NCI-H460 (cell line): ENCODE measurements at places on chromosomes 6 and 20. TPM values are rescaled to one million over a fixed set of nuclear protein-coding genes. Genes with fewer than 3 reads are reported as not detected.
A peak's percentile ranks its signal among the peaks of the same experiment; 100 is the strongest.

C6orf15 gene
- total RNA-seq, result not detected in 2 replicates

GPR6 gene
- not detected in 2 replicates for total RNA-seq

TMEM200A gene
- total RNA-seq, result not detected in 2 replicates

SPTLC3 gene
- total RNA-seq, result 15.7 and 16.1 TPM in 2 replicates

OOEP gene
- not detected in 2 replicates for total RNA-seq

DNA sequence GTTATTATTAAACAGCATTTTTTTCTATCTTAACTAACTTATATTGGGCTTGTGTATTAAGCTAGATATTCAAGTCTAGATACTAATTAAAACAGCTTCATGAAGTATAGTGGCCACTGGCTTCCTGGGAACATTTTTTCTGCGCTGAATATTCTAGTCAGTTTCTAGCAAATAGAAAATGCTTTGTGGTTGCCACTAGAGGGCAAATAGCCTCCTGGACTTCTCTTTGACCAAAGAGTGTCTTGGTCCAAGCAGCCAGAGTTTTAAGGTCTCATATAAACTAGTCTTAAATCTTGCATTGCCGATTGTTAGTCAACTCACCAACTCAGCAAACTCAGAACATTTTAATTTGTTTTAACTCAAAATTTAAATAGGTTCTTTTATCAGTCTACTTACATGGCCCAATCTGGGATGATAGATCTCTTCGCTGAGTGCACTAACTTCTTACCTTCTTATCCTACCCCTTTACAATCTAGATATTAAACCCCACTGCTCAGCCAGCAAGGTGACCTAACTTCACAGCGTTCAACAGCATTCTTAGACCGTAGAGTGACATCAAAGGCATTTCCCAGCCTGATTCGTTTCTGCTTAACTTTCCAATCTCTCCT, 24.6 kb upstream of the ID4 start:
- peak; percentile 30 for DNase-seq

GRCh38 chr20:1015181-1015580, 13.1 kb upstream of the RSPO4 start:
- DNase-seq, result no peak

DNA sequence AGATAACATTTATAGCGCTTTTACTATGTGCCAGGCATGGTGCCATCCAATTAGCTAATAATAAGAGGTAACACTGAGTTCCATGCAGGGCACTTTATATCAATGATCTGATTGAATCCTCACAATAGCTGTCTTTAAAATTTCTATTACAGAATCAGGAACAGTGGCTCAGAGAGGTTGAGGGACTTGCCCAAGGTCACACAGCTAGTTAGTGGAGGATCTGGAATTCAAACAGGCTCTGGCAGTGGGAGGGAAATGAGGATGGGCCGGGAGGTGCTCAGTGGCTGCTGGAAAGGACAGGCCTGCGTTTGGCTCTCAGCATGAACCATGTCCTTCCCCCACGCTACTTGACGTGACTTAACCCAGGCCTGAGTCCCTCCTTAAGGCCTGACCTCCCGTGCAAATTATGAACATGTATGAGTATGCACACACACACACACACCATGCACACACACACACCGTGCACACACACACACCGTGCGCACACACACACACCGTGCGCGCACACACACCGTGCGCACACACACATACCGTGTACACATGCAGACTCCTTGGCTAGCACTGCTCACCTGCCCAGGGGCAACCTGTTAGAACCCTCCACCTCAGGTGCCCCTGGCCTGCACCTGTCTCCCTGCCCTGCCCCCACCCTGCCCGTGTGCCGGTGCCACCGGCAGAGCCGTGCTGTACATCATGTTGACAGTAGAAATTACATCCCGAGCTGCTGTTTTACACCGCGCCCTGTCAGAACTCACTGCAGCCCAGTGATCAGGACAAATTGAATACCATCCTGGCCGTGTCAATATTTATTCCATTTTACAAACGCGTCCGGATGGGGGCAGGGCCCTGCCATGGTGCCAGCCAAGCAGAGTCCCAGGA, 43.7 kb downstream of the CDH22 start:
- DNase-seq, result no peak

- DNase-seq, result no peak
These were observed 42.2 kb downstream of the GNAS-AS1 start for GRCh38 chr20:58808271-58809046.
